ELR (cell line): ENCODE measurements at places on chromosomes 3 and 15.
A peak's percentile ranks its signal among the peaks of the same experiment; 100 is the strongest.

DNA sequence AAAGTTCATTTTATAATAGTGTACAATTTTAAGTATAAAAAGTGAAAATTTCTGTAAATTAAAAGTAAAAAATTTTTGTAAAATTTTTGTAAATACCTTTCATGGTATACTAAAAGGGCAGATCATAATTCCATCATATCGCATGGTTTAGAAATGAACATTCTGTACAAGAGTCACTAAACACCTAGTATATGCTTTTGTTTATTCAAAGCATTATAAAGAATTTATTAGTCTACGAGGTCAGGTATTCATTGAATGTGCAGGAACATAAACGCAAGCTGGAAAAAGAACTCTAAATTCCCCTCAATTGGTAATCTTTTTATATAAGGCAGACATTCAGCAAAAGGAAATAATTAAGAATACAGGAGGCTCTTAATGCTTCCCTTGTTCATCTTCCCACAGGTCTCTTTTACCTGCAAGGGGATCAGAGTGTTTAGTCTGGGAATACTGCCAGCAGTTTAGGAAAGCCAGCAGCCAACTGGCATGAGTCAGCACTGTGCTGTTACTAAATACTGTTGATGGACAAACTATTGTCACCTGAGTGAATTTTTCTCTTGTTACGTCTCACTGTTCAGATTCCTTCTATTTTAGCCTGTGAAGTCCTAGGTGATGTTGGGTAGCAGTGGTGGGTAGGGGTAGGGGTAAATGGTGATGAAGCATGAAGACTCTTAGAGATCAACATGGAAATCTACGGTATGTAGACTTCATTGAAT is 70.1 kb downstream of the UQCC5 start:
- peak; percentile 32 for DNase-seq

DNA sequence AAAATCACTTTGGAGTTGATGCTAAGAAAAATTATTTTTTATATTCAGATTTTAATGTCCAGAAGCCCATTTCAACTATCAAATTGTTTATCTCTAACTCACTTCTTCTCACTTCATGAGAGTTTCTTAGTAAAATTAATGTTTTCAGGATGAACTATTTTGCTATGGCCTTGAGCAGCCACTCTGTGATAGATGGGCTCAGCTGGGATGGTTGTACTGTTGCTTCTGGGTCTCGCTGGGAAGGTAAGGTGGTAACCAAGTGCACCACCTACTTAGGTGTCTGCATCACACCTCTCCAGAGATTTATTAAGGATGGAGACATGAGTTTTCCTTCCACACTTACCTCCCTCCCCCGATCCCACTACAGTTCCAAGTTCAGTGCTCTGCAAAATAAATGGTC is 110.3 kb upstream of the ATP2B2 start:
- DNase-seq: no peak

DNA sequence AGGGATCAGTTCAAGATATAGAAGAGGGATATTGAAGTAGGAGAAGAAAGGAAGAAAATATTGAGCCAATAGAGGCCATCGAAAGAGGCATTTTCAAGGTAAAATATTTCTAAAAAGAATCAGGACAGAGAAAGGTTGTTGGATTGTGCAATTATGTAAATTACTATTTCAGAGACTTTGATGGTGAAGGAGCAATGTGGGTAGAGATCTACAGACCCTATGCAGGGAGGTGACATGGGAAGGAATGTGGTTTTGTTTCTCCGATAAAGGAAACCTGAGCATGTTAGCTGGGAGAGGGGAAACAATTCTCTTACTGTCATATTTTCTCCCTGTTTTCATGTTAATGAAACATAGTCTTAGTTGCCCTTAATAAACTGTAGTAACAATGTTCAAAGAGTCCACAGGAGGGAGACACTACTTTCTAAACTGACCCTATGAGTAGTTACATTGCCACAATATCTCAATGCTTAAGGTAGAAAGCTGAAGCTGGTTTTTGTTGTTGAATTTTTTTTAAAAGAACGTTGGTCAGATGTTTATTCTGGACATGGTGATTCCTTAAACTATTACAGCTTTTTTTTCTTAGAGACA is 133.3 kb downstream of the GRM7 start:
- no peak for DNase-seq

- DNase-seq: peak; percentile 89
Measured at GRCh38 chr3:194003114-194004057, 132.6 kb upstream of the HES1 start.

DNA sequence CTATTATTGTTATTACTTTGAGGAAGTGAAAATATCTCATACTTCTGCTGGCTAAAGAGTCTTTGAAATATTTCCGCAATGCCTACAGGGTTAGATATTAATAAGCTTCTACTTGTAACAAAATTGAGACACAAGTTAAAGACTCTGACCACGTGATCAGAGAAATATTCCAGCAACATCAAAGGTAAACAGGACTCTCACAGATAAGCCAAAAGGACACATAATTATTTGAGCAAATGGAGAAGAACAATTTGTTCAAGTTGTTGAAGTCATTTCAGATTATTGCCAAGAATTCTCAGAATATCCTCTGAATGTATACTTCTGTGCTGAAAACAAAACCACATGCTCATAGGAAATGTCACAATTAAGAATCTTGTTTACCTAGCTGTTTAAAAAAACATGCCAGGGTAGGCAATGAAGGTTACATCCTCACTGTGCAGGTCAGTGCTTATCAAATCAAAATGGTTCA is 225.8 kb upstream of the ALCAM start:
- DNase-seq: no peak

GRCh38 chr15:101019366-101019896 is 100.3 kb downstream of the LRRK1 start:
- DNase-seq: no peak

- DNase-seq: peak; percentile 97
Measured at GRCh38 chr3:15797642-15798303, at the start of gene ANKRD28. Gene ANKRD28, minus strand, starts transcription at chr3:15797979. Its CDS starts 1,458 bp downstream, at chr3:15796521.

DNA sequence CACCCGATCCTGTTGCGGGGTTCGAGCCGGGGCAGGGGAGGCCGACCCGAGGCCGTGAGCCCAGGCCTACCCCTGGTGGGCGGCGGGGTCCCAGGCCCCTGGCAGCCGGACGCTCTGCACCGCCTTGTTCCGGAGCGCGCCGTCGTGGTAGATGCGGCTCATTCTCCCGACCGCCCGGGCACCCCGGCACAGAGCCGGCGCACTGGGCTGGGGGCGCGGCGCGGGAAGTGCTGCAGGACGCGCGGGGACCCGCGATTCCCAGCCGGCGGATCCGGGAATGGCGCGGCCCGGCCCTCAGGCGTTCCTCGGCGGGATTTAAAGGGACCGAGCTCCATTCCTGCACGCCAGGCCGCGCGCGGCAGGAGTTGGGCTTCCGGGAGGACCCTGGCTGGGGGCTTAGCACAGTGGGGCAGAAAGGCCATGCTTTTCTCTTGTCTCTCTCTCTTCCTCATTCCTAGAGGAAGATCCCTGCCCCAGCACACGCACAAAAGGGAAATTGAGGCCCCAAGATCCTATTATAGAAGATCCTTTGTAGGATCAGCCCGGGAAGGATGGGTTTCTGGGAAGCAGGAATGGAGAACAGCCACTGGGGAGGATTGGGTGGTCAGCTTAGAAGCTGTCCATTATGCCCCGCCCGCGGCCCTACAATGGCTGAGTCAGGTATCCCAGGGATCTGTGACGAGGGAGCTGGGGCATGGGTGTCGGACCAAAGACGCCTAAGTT is at the start of gene ARPIN:
Gene ARPIN (minus strand): TSS at position 279 of the 723 bp plus-strand sequence. CDS start 117 bp downstream, at position 162.
- DNase-seq: peak; percentile 69

GRCh38 chr3:153463895-153464294 is 301.9 kb downstream of the RAP2B start:
- no peak for DNase-seq

DNA sequence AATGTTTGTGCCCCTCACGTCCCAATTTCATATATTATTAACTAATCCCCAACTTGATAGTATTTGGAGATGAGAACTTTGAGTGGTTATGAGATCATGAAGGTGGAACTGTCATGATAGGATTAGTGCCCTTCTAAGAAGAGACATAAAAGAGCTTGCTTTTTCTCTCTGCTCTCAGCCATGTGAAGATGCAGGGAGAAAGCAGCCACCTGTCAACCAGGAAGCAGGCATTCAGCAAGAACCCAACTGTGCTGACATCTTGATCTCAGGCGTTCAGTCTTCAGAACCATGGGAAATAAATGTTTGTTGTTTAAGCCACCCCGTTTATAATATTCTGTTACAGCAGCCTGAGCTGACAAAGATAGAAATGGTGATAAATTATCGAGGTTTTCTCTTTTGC is 278.7 kb upstream of the KCNMB2 start:
- no peak for DNase-seq

DNA sequence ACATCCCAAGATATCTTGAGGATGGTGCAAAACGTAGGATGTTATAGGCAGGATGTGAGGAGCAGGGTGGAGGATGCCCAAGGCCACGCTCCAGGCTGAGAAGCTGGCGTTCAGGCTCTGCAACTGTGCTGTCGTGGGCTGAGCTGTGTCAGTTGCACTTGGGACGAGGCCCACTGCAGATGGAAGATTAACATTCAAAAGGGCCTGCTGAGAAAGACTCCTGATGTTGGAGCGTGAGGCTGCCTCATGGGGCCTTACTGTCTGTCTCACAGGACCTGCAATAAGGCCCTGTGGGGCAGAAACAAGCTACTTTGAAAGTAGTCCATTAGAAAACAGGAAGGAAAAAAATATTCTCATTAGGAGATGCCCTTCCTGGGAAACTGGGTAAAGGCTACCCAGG is 60.6 kb upstream of the SEC61A1 start:
- DNase-seq: no peak

DNA sequence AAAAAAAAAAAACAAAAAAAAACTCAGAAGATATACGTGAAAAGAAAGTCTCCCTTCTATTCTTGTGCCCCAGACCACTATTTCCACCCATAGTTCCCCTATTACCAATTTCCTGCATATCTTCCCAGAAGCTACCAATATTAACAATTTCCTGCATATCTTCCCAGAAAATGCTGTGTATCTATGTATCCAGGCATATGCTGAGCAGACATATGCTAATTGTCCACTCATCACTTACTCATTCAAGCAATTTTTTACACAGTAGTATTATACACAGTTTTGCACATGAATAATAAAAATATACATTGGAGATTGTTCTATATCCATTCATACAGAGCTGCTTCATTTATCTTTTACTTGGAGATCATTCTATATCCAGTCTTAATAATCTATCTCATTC is 12.6 kb upstream of the SLMAP start:
- peak; percentile 77 for DNase-seq

GRCh38 chr3:145719114-145719513 is 441.9 kb downstream of the PLOD2 start:
- no peak for DNase-seq

DNA sequence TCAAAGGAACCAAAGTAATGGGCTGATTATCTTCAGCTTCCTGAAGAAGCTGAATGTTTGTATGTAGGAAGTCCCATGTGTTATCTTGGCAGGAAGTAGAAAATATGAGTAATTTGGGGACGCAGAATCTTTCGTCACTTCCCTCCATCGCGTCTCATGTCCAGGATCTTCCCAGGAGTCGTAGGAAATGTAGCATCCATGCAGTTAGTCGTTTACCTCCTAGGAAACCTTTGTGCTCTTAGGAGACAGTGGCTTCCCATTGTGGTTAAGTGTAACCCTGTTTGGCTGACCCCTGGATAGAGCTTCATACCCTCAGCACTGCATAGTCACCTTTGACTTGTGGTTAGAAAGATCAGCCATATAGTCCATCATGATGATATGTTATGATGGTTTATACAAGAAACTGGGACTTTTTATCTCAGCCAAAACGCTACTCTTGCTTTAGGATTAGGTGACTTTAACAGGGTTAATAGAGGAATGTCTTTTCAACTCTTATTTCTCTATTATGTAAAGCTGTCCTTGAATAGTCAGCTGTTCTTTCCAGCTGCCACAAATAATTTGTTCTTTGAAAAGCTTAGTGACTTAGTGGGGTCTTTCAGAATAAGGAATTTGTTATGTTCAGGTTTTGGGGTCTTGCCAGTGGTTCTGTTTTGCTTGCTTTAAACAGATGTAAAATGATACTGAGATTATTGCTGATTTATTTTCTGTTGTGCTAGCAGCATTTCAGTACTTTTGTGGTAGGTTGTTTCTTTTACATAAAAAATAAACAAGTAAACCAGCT is 92.2 kb downstream of the KLHL25 start:
- peak; percentile 6 for DNase-seq

- no peak for DNase-seq
Measured at GRCh38 chr3:134244921-134245320, 5.7 kb downstream of the RYK start.
